Renal cortical epithelial cell (primary cell): ENCODE measurements at places on chromosomes 1 and 21.

DNA sequence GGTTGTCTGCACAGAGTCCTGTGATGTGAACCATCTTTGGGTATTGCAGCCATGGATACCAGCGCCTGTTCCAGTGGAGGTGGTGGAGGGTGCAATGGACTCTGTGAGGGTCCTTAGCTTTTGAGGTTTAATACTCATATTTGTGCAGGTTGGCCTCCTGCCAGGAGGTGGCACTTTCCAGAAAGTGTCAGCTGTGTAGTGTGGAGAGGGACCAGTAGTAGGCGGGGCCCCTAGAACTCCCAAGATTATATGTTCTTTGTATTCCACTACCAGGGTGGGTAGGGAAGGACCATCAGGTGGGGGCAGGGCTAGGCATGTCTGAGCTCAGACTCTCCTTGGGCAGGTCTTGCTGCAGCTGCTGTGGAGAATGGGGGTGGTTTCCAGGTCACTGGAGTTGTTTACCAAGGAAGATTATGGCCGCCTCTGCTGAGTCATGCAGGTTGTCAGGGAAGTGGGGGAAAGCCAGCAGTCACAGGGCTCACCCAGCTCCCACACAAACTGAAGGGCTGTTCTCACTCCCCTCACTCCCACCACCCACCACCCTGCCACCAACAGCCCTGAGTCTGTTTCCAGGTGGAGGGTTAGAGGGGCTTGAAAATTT, 31.2 kb upstream of the ZNF678 start:
- peak; percentile 8 for DNase-seq

DNA sequence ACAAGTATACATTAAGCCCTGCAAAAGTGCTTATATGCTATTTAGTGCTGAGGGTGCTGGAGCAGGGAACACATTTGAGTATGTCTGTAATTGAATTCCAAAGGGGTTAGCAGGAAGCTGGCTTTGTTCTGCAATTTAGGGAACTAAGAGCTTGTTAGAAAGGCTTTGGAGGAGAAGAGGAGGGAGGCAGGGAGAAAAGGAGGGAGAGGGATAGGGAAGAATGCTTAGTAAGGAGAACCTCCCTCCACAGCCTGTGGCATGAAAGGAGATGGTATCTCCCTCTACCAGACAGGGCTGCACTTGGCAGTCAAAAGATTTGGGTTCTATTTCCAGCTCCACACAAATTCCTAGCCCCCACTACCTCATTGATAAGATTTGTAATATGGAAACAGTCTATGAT, 217.8 kb downstream of the DAB1 start:
- DNase-seq, result no peak

DNA sequence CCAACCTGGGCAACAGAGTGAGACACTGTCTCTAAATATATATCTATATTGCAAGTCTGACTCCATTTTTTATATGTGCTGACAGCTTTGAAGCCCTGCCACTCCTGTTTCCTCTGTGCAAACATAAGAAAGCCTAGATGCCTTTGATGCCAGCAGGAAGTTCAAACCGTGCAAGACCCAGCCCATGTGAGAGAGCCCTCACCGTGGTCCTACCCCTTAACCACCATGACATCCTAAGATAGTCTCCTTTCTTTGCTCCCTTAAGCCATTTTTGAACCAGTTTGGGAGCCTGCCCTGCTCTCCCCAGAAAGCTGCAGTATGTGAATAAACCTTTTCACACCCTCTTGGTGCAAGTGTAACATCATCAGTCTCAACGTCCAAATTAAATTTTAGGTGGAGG, 3.7 kb upstream of the DIPK1A start:
- no peak for DNase-seq

DNA sequence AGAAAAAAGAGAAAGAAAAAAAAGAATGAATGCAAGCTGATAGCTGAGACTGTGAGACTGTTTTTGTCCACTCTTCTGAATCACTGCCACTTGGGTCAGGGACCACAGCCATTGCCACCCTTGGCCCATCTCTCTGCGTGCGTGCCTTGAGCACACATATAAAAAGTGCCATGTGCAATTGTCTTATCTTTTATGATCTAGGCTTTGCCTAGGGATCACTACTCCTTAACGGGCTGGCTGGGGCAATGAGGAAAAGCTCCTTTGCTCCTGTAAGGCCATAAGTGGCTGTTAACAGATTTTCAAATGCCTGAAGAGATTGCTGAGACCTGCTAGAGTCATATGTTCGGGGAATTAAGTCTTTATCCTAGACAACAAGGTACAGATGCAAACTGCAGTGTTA, 8.2 kb downstream of the SPATA46 start:
- no peak for DNase-seq

- DNase-seq, result no peak
These were observed 195.5 kb upstream of the DUSP10 start for GRCh38 chr1:221937155-221937953.

DNA sequence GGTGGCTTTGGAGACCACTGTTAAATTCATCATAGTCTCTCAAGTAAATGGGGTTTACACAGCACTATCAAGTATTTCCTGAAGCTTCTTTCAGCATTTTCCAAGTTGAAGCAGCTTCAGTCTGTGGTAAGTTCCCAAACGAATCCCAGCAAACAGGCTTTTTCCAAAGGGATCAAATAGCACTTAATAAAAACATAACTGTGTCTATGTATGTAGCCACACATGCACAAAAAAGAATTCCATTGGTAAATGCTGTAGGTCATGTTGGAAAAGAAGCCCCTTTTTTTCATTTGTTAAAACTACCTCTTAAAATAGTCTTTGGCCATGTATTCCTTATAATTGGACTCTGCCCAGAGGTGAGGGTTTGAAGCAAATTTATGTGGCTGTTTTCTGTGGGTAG, 69.8 kb downstream of the HHAT start:
- DNase-seq, result no peak

- peak; percentile 31 for DNase-seq
These were observed 5.1 kb upstream of the SSR2 start for GRCh38 chr1:156025876-156026275.

DNA sequence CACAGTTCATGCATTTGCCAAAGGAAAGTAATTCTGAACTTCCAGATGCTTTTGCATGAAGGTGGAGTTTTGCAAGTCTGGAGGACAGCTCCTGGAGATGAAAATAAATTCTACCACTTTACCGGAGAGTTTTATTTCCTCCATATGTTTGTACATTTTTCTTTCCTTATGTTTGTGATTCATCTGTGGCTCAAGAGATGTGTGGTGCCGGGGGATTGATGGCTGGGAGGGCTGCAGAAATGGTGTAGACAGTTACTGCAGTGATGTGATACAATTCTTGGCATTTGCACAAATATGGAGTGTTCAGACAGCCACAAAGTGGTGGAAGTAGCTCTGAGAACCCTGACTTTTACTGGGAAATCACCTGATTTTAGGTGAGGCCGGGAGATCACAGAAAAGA, 58.5 kb upstream of the ASB17 start:
- DNase-seq, result no peak

DNA sequence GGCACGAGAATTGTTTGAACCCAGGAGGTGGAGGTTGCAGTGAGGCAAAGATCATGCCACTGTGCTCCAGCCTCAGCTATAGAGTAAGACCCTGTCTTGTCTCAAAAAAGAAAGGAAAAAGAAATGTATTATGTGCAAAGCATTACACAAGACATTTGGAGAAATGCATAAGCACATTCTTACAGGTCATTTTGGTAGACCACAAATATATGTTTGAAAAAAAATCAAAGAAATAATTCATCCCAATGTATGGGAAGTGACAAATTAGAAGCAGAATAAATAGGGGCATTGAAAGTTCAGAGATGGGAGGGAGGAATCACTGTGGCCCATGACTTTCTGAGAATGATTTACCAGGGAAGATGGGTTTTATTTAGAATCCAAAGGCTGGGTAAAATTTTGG, 283.5 kb upstream of the ADAMTS5 start:
- no peak for DNase-seq

- DNase-seq, result peak; percentile 28
These were observed 232.1 kb downstream of the LMO4 start for GRCh38 chr1:87560601-87561360.

- DNase-seq, result no peak
These were observed 13.4 kb upstream of the UAP1 start for GRCh38 chr1:162548170-162548569.

DNA sequence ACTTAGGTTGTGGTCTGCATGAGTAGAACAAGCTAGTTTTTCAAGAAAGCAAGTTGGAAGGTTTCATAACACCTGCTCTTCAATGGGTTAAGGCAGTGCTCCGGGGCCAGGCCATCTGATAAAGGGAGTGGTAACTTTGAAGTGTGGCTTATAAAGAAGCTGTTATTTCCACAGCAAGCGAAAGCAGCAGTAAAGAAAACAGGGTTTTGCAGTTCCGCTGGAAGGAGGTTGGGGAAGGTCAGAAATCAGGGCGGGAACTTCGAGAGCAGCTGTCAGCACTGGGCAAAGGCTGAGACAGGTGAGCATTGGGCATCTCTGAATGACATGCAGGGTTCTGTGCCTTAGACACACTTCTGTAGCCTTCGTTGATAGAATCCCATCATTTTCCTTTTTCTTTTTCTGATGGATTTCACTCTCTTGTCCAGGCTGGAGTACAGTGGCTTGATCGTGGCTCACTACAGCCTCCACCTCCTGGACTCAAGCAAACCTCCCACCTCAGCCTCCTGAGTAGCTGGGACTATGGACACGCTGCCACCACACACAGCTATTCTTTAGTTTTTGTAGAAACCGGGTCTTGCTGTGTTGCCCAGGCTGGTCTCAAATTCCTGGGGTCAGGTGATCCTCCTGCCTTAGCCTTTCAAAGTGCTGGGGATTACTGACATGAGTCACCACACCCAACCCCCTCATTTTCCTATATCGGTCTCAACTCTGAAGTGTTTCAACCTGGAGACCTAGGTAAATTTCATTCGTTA, 20.5 kb downstream of the TMEM51 start:
- DNase-seq, result peak; percentile 79

DNA sequence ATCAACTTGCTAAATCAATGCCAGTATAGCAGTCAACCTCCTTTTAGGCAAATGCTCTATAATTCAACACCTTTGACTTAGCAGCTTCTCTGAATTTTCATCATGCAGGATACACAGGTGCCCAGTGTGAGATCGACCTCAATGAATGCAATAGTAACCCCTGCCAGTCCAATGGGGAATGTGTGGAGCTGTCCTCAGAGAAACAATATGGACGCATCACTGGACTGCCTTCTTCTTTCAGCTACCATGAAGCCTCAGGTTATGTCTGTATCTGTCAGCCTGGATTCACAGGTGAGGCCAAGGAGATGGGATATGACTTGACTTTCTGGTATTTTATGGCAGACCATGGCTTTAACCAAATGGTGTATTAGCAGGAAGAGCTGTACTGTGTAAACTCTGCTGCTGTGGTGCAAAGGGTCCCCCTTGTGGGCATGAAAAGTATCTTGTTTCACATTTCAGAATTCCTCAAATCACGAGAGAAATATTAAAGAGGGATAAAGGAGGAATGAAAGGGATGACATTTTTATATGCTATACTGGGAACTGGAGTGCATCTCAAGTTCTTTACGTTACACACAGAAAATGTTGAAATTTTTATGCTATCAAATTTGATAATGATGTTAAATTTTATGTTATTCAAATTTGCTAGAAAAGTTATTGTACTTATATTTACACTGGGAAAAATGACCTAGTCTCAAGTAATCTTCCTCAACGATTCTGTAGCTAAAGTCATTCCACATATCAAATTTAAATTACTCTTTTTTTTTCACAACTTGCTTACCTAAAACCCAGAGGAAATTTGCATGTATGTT, 88.9 kb downstream of the CRB1 start:
- DNase-seq, result peak; percentile 64

GRCh38 chr1:40450495-40451237, 390 bp downstream of the ZFP69B start:
- peak; percentile 84 for DNase-seq

GRCh38 chr1:226754793-226755533, 15.9 kb upstream of the ITPKB start:
- DNase-seq, result no peak

DNA sequence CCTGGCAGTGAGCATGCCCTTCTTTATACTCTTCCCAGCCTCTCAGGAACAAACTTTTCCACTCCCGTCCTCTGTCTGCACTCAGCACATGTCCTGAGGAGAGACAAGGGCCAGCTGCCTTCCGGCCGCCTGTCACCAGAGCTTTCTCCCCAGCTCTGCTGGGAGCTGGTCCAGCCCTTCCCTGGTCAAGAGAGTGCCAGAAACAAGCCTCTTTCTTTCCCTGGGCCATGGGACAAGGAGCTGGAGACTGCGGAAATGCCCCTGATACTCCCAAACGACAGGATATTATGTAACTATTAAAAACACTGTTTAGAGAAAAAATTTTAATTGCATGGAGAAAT, 10.4 kb downstream of the LAMB3 start:
- DNase-seq, result no peak

- peak; percentile 56 for DNase-seq
These were observed 66.0 kb upstream of the SLC25A33 start for GRCh38 chr1:9473032-9473807.

DNA sequence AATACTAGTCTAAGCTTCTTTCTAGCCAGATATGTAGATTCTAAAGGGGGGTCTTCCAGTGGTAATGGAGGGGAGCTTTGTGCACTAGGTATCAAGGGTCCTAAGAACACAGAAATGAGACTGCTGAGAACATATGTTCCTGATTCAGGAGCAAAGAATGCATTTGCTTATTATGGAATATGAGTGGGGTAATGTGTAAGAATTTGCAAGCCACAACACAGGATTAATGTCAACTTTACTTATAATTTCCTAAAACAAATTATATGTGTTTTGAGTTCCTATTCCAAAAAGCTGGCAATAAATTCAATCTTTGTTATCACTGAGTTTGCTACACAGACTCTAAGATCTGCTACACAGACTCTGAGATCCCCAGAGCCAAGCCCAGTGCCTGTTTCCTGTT, 357.0 kb upstream of the PTBP2 start:
- DNase-seq, result no peak

DNA sequence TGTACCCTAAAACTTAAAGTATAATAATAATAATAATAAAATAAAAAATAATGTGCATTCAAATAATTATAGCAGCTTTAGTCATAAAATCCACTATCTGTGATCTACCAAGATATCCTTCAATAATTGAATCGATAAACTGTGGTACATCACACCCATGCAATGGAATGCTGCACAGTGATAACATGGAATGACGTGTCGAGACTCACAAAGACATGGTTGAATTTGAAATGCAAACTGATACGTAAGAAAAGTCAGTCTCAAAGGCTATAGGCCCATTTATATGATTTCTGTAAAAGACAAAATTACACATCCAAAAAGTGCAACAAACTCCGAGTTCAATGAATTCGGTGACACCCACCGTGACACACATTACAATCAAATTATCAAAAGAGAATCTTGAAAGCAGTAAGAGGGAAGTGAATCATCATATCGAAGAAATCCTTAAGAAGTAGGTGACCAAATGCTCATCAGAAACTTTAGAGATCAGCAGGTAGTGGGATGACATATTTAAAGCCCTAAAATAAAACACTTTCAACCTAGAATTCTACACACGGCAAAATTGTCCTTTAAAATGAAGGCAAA, 5.2 kb upstream of the SPRR2E start:
- no peak for DNase-seq

DNA sequence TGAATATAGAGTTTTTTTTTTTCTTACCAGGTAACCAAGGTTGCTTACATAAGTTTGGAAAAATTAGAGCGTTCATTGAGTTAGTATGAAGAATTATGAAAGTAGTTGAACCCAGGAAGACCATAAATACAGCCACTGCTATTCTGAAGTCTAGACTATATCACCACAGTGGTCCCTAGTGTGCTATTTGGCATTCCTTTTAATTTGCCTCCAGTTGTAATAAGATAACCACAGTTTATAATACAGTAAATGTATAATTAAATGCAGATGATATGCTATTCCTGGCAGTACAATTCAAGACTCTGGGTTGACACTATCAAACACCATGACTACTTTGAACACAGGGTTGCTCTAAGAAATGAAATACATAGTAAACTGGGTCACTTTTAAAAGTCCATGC, 270.5 kb downstream of the BRINP2 start:
- DNase-seq, result no peak
